Stimulated activated CD8-positive, alpha-beta memory T cell treated with anti-CD3 and anti-CD28 coated beads, Interleukin-4, amount 100 ng/mL, for 1 hour (primary cell): ENCODE measurements at places on chromosomes 3 and 15.

- DNase-seq = no peak
Measured at GRCh38 chr3:186440891-186441290, 78.9 kb upstream of the DGKG start.

DNA sequence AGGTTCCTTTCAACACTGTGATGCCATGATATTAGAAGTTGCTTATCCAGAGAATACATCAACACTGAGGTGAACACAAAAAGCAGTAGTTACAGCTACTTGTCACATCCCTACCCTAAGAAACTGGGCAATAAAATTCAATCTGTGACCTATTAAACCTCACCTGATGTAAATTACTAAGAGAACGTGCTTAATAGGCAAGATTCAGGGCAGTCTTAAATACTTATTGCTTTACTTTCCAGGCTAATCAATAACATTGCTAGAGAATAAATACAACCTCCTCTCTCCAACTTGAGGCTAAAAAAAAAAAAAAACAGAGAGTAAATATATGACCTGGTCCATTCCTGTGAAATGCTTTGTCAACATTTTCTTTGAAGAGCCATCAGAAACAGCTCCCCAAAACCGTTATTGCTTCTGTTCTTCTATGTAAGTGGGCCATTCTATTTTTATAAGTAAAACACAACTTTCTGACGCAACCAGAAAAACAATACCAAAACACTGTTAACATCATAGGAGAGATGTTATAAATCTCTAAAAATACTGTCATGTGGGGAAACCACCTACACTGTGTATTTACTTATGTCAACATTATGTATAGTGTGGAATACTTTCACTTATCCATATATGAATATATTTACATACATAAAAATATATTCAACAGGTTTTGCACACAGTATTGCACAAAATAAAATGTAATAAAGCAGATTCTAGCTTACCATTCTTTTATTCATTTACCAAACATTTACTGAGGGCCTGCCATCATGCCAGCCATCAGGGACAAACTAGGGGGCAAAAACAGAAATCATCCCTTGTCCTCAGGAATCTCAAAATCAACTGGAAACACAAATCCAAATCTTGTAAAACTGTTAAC is 2.7 kb downstream of the NKIRAS1 start:
- no peak for DNase-seq

DNA sequence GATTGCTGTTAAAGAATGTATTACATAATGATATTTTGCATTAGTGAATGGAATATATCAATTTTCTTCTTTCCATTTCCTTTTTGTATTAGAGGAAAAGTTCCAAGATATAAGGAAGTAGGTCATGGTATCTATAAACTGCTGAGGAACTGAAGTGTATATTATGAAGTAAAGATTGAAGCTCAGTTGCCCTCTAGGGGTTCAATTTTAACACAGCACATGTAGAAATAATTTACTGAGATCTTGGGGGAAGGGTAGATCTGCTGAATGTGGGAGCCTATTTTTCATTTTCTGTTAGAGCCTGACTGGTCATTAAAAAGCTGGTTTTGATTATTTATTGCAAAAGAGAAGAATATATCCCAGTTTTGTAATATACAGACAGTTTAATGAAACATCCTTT is 45.2 kb downstream of the CMC1 start:
- no peak for DNase-seq

- DNase-seq = peak; percentile 31
Measured at GRCh38 chr3:9500108-9501050, 53.2 kb downstream of the LHFPL4 start.

DNA sequence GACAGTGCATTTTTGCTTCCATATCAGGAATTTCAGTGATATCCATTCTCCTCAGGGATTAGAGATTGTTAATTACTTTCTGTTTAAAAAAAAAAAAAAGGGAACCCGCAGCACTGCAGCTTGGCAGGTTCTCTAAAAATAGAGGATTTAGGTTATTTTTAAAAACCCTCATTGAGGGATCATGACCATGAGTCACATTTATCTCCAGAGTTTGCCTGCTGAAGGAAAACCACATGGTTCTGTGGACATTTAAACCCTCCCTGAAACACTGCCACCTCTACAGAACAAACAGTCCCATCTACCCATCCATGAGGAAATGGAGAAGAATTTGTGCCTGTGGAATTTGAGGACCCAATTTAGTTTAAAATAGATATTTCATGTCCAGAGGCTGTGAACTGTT is 66.2 kb upstream of the UBE2E1 start:
- DNase-seq = no peak

- no peak for DNase-seq
Measured at GRCh38 chr15:82624008-82624407, 23.2 kb downstream of the CPEB1 start.

DNA sequence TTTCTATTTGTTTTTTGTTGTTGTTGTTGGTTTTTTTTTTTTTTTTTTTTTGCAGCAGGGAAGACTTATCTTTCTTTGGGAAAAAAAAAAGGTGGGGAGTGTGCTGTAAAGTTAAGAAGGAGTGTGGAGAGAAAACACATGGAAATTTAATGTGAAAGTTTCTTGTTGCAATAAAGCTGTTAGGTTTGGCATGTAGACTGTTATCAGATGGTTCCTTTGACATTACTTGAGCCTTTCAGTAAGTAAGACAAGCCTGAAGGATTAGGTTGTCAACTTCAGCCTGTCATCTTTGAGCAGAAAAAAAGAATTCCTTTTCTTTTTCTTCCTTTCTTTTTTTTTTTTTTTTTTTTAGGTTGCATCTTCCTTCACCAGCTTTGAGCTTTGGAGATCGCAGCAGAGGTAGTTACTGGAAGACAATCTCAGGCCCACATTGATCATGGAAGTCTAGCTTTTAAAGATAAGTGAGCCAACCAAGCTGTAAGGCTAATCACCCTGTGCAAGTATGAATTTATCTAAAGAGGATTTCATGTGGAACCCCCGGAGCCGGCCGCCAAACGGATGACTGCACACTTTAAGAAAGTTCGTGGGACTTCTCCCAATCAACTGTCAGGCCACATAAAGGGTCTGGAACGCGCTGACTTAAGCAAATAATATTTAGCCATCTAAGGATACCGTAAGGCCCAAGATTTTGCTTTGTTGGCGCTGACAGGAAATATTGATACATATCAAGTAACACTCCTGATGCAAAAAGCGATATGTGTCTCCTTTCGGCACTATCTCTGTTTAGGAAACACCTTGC is 1040.1 kb upstream of the NR2F2 start:
- DNase-seq = no peak

- DNase-seq = no peak
Measured at GRCh38 chr3:186772281-186772694, 11.1 kb upstream of the EIF4A2 start.
